Neural crest cell (in vitro differentiated cells): ENCODE measurements at places on chromosomes 12 and 14. TPM values are rescaled to one million over a fixed set of nuclear protein-coding genes. Genes with fewer than 3 reads are reported as not detected.

PTPN6 gene
- total RNA-seq, result 0.73 and 1.1 TPM in 2 replicates

FGF6 gene
- not detected in 2 replicates for total RNA-seq

RFLNA gene
- total RNA-seq, result 2.1 and 2.8 TPM in 2 replicates

MARS1 gene
- total RNA-seq, result 257 and 267 TPM in 2 replicates

DLK1 gene
- 4.4 and 5.2 TPM in 2 replicates for total RNA-seq

GRCh38 chr12:120800665-120801064, 75.0 kb downstream of the ACADS start:
- no peak for DNase-seq

DNA sequence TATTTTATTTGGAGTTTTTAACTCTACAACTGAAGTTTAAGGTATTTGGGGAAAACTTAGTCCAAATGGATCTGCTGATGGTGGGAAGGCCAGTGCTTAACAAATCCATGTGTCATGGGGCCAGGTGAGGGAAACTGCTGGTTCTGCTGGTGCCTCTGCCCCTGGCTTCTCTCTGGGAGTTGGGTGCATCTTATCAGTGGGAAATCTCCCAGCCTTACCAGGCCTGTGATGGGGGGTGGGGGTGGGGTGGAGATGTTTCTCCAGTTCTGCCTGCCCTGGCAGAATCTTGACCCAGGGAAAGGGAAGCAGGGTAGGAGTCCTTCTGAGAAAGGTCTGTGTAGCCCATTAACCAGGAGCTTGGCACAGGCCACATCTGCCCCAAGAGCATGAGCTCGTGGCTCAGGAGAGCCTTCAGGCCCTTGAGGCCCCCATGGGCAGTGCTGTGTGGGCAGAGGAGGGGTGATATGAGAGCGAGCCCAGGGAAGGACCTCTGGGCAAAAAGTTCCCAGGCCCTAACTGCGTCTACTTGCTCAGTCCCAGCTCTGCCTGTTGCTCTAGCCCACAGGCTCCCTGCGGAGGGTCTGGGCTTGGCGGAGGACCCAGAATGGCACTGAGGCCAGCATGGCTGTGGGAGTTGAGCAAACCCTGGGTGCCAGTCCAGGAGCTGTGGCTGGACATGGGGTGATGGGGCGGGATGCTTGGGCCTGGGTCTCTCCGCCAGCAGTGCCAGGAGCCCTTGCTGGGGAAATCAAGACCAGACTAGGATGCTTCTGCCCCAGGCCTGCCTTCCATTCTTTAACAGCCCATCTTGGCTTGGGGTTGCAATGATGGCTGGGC, 18.2 kb downstream of the VASH1 start:
- DNase-seq, result no peak

DNA sequence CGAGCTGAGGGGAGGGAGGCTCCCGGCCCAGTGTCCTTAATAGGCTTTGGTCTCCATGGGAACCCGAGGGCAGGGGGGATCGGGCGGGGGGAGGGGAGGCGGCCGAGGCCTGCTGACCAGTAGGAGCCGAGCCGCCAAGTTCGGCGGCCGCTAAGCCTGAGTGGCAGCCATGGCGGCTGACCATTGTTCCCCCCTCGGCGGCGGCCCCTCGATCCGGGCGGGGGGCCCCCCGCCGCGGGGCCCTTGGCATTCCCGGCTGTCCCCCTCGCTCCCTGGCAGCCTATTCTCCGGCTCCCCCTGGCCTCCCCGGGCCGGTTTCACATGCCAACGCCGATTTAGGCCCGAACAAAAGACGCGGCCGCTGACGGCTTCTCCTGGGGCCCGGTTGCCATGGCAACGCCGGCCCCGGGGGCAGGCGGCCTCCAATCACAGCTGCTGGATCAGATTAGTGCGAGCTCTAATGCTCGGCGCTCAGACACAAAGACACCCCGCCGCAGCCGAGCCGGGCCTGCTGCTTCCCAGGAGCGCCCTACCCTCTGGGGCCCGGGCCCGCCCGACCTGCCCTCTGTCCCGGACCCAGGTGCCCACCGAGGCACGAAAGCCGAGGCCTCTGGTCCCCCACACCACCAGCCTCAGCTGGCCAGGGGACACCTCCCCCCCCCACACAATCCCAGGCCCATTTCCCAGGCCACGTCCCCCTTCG, 7.3 kb downstream of the MSI1 start:
- DNase-seq, result peak; percentile 93

GRCh38 chr12:104351057-104351983, 47.8 kb downstream of the EID3 start:
- no peak for DNase-seq

DNA sequence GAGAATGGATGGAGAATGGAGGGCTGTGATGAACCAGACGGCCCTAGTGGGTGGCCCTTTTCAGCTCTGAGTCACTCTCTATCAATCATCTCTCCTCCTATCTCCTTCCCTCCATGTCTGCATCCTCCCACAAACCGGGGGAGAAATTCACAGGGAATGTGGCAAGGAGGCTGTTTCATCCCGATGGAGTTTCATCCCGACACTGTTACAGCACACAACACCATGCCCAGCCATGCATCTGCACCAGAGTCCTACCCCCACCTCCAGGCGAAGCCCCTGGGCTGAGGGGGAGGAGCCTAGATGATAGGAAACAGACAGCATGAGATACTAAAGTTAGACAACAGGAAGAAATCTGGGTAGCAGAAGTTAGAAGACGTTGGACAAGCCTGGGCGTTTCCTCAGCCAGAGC, 20.8 kb downstream of the SLC8B1 start:
- DNase-seq, result no peak

DNA sequence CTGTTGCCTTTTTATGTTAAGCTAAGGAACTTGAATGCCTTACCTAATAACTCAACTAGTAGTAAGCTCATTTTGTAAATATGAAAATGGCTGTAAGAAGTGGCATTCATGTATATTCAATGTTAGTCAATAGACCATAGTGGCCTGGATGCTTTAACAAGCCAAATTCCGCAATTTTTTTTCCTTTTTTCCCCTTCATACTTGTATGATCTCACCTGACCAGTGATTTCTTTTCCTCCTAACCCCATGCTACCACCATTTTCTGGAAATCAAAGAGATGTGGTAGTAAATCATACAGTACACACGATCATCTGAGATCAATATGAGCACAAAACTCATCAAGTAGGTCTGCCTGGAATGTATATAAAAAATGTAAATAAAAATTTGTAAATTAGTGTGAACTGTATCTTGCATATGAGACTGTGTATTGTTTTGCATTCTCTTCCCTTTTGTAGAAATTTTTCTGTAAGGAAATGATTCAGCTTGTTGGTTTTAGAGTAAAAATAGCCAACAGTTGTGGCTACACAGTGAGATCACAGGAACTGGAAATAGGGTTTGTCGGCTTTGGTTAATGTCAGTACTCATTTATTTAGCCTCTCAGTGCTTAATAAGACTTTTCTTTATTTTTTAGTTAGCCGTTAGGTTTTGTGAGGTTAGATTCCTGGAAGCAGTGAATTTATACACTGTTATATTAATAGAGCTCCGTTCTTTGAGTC, 62.5 kb downstream of the ETNK1 start:
- DNase-seq, result no peak

DNA sequence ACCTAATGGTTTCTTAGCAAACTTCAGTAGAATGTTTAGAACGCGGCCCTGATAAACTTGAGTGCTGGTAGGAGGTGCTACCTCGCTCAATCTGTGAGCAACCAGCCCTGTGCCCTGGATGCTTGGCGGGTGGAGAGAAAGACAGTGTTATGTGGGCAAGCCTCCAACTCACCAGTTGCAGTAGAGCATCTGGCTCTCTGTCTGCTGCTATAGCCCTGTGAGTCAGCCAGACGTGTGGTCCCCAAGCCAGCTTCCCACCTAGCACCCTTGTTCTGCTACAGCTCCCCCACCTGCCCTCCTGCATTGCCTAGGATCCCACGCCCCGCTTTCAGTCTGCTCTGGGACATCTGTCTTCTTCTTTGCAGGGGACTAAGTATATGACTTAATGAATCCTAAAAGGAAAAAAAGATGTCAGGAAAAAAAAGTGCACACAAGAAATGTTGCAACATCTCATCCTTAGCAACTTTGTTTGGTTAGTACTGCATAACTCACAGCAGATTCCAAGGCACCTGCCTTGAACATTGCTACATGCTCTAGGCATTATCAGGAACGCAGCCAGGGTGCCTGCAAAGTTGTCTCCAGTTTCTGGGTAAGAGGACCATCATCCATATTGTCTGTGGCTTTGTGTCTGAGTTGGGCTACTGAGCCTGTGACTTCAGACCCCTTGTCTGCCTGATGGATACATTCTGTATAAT, 13.6 kb downstream of the SNRNP35 start:
- DNase-seq, result no peak

DNA sequence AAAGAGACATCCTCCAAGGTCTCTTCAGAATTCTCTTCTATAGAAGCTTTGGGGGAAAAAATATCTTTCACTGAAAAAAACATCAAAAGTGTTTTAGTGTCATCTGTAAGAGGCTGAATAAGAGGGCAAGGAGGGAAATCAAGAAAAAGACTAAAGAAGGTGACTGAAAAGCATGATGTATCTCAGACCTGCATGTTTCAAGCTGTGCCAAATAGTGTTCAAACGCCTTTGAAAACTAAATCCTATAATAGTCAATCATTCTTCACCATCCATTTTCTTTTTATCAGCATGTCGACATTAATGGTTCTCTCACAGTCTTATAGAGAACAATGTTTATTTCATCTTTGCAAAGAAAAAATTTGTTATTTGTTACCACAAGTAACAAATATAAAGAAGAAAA, 94.5 kb downstream of the CEP128 start:
- DNase-seq, result no peak

- DNase-seq, result no peak
Measured at GRCh38 chr14:90442388-90442787, 45.6 kb downstream of the CALM1 start.

- no peak for DNase-seq
Measured at GRCh38 chr12:104520242-104520900, 63.6 kb downstream of the CHST11 start.

GRCh38 chr14:81246461-81247270, 25.9 kb upstream of the GTF2A1 start:
- DNase-seq, result no peak
